ENCODE measurements at places on chromosomes 7 and 10.

GRCh38 chr7:43309706-43310022 is 197.2 kb downstream of the HECW1 start:
- DNase-seq = no peak

GRCh38 chr10:34627331-34627730 is 187.8 kb downstream of the PARD3 start:
- no peak for DNase-seq

- no peak for DNase-seq
These were observed 4.2 kb upstream of the KCP start for GRCh38 chr7:128914566-128915151.

DNA sequence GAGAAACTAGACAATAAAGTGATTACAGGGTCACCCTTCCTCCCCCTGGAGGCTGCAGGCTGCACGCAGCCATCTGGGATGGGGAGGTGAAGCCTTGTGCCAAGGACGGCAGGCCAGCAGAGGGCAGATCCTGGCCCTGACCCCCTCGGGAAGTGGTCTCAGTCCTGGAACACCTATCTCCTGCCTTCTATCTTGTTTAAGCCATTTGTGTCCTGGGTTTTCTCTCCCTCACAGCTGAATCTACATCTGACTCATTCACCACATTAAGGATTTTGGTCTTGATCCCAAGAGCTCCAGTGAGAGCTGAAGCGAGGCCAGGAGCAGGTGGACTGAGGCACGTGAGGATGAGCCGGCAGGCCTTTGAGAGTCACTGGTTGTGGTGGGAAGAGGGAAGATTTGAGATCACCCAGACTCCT is 16.4 kb upstream of the PARP12 start:
- no peak for DNase-seq

DNA sequence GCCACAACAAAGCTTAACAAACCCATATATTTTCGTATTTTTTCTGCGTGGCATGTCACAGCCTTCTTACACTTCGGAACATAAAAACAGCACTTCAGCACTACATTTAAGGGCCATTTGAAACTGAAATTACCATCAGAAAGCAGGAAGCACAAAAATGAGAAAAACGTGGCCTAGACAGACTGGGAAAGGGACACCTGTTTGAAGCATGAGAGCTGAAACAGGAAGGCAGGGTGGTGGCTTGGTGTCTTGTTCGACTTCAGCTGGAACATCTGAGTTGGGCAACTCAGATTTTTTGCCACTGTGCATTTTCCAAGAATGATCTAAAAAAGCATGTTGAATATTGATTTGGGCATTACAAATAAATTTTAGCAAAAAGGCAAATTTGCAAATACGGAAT is 243.2 kb downstream of the ELMO1 start:
- peak; percentile 92 for DNase-seq

GRCh38 chr7:123601530-123601929 is at the start of gene ASB15:
Gene ASB15 (plus strand): TSS chr7:123601821. CDS start chr7:123614503, 12,682 bp downstream.
- DNase-seq = no peak

GRCh38 chr7:143287339-143287934 is 714 bp upstream of the CASP2 start:
- no peak for DNase-seq

- no peak for DNase-seq
These were observed 5.0 kb upstream of the NDUFB2 start for GRCh38 chr7:140691376-140692045.

GRCh38 chr7:134234216-134234615 is 82.5 kb downstream of the SLC35B4 start:
- no peak for DNase-seq

DNA sequence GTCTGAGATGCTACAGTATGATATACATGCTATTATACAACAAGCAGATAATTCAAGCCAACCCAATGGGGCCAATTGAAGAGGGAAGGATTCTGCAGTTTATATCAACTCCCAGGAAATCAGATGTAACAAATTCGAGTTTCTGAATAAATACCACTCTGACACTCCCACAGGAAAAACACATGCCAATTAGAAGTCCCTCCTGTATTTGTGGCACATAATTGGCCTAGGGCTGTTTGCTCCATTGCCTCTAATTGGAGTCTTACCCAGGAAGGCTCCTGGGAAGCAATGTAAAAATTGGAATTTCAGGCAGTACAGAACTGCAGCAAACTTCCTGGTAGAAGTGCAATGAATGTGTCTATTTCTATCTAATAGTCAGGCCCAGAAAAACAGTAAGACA is 4.7 kb downstream of the PPA1 start:
- no peak for DNase-seq

GRCh38 chr7:44791278-44792219 is 4.9 kb upstream of the PPIA start:
- DNase-seq = peak; percentile 79

DNA sequence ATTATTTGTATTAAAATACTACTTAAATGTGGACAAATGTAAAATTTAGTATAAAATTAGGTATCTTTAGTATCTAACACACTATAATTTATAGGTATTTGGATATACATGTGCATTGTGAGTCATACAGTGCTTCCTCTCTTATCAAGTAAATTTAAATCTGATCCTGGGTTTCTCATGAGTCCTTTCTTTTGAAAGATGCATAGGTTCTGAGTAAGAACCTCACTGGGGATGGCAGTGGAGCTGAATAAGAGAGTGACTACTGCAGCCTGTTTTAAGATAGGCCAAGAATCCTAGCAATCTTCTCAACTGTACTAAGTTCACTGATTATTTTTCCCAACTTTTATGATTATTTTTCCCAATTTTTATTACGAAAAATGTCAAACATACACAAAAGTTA is 16.2 kb downstream of the CEP55 start:
- no peak for DNase-seq

DNA sequence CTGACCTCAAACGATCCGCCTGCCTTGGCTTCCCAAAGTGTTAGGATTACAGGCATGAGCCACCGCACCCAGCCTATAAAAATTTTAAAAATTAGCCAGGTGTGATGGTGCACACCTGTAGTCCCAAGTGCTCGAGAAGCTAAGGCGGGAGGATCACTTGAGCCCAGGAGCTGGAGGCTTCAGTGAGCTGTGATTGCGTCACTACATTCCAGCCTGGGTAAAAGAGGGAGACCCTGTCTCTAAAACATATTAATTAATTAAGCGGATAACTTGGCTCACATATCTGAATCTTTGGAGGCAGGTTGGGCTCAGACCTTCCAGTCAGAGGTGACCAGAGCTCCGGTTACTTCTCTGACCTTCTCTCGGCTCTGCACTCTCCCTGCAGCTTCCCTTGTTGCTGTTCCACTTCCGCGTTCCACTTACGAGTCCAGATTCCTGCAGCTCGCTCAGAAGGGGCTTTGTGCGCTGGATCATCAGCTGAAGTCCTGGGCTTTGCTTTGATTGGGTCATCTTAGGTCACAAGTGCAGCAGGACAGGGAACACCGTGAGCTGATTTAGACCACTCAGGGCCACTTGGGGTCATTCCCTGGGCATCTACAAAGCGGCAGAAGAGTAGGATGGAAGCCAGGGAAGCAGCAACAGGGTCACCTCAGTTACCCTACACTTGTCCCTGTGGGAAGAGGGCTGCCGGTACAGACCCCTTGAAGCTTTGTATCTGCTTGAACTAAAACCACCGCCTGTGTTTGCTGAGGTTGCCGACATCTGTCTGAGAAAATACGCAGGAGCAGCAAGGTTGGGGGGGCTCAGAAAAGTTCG is 2.0 kb upstream of the ARPC1B start:
- DNase-seq = no peak

- DNase-seq = no peak
These were observed 30.5 kb downstream of the ITPRIP start for GRCh38 chr10:104307576-104308438.

GRCh38 chr7:55436457-55436856 is 71.3 kb downstream of the LANCL2 start:
- no peak for DNase-seq

DNA sequence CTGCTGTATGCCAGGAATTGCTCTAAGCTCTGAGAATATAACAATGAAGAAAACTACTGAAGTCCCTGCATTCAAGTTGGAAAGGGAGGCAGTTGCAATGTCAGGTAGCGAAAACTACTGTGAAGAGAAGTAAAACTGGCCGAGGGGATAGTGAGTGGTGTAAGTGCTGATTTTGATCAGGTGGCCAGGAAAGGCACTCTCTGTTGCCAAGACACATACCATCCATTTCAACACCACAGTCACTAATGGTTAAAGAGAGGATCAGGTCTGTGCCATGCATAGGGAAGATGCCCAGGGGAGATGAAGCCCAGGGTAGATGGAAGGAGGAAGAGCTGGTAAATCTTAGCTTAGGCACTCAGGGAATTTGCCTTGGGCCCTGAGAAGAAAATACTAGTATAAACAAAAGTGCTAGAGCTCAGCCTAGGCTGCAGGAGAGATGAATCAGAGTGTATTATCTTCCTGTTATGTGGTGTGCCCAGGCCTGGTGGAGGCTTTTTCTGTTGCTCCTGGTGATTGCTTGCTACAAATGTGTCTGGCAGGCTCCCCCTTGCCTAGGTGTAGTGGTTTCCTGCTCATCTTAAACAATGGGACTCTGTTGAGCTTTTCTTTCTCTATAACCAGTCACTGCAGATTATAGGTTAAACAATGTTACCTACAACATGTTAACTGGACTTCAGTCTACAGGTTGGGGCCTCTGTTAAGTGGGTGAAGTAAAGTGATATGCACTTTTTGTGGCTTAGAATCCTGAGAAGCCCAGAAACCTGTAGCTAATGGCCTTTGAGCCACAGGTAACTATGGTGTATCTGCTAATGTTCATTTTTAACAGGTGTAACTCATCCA is 125.5 kb downstream of the LRRC4 start:
- peak; percentile 37 for DNase-seq

- DNase-seq = no peak
These were observed 18.3 kb downstream of the TACR2 start for GRCh38 chr10:69398466-69398865.

DNA sequence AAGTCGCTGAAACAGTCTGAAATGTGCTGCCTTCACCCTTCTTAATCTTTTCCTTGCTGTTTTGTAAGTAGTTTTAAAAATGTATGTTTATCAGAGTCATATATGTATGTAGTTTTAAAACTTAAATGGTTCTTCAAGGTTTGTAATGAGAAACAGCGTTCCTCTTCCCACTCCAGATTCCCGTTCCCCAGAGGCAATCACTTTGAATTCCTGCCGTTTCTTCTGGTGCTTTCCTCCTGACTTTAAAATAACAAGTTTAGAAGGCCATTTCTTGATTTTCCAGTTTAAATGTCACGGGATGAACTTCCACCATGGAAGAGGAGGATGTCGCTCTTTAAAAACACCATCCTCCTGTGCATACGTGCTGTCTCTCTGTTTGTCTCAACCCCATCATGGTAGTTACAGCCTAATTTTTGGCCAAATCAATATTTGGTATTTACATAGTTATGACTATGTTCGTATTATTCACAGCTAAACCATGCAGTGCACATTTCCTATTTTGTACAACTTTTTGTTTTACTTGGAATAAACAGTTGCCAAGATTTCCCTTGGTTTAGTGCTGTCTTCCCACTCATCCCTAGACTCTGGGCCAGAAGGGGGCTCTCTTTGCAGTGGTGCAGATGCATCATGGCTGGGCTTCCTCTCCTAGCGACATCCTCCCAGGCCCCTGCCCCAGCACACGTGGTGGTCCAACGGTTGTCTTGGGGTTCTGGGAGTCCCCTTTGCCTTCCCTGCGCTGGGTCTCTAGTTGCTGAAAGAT is 151.4 kb downstream of the PTPN20 start:
- DNase-seq = no peak

DNA sequence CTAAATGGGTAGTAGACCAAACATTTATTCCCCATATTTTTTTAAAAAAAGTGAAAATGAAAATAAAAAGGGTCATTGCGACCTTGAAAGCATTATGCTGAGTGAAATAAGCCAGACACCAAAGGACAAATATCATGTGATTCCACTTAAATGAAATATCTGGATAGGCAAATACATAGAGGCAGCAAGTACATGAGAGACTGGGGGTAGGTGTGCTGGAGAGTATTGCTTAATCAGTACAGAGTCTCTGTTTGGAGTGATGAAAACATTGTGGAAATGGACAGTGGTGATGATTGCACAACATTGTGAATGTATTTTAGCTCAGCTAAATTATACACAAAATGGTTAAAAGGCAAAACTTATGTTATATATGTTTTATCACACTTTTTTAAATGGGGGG is 169.4 kb downstream of the AKR1D1 start:
- DNase-seq = no peak

DNA sequence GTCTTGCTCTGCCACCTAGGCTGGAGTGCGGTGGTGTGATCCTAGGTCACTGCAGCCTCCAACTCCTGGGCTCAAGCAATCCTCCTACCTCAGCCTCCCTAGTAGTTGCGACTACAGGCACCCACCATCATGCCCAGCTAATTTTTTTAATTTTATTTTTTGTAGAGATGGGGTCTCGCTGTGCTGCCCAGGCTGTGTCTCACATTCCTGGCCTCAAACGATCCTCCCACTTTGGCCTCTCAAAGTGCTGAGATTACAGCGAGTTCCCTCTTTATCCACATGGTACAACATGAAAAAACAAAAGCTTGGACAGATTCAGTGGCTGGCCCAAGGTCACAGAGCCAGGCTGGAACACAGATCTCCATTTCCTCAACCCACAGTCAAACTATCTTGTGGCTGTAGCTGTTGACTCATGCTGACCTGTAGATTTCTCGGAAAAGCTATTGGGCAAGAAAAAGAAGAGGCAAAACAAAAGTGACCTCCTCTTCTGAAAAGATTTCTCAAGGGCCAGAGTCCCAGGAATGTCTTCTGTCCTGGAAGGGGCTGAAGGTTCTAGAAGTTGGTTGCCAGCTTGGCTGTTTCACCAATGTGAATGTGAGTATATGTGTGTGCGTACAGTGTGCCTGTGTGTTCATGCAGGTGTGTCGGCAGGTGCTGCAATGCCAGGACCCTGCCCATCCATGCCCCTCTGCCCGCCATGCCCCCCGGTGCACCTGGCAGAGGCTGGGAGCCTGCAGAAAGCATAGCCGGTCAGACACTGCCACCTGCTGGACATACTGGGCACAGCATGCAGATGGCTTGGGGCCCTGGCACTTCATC is 28.4 kb downstream of the TMEM130 start:
- peak; percentile 51 for DNase-seq

- DNase-seq = no peak
These were observed 89.6 kb upstream of the FAM171A1 start for GRCh38 chr10:15460661-15461060.

- no peak for DNase-seq
These were observed 98.4 kb downstream of the ADARB2 start for GRCh38 chr10:1638889-1639419.

DNA sequence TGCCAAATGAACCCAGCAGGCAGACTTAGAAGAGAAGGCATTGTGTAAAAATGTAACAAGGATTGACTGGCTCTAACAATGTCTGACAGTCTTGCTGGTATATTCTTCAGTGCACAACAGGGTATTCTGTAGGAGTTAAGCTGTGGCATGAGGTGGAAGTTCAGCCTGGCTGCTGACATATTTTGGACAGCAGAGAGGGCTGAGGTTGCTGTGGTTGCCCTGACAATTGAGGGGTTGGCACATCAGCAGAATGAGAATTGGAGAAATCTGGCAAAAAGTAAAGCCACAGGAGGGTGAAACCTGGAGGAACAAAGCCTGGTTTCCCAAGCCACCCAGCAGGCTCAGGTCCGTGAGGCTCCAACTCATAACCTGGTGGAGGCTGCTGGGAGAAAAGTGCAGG is 220.2 kb downstream of the JAZF1 start:
- DNase-seq = no peak

Data from MM.1S (cell line).